ENCODE measurements at places on chromosomes 5 and 9.
A peak's percentile ranks its signal among the peaks of the same experiment; 100 is the strongest.

- no peak for DNase-seq
Observed at GRCh38 chr5:73131711-73132425, 11.5 kb downstream of the TMEM171 start.

DNA sequence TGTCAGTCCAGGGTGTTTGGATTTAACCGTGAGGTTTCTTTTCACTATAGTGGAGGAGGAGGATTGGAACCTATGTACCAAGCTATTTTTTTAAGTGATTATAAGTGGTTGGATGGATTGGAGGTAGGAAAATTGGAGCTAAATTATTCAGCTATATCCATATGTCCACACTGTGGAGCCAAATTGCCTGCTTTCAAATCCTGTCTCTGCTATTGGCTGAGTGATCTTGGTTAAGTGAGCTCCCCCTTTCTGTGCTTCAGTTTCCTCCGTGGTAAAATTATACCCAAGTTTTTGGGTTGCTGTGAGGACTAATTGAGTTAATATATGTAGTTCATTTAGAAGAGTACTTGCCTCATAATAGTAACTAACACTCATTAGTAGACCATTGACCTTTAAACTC lies 2.5 kb downstream of the CENPP start:
- peak; percentile 10 for DNase-seq

- DNase-seq: no peak
Observed at GRCh38 chr9:117992006-117992405, 287.8 kb downstream of the TLR4 start.

GRCh38 chr9:76257311-76257710 lies 136.9 kb downstream of the RFK start:
- no peak for DNase-seq

DNA sequence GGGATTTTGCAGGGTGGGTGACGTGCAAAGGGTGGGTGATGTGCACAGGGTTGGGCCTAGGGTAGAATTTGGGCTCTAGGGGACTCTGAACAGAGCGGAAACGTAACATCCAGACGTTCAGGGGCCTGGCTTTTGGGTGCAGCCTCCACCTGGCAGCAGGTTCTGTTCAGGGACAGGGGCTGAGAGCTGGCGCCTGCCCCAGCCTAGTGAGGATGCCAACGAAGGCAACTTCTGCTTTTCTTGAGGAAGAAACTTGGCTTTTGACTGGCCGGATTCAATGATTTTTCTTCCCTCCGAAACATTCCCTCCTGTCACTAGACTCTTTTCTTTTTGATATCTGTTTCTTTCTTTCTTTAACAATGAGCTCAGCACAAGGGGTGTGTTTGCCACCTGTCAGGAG lies 38.6 kb upstream of the SLC6A19 start:
- no peak for DNase-seq

GRCh38 chr9:136725612-136726011 lies 13.2 kb downstream of the DIPK1B start:
- DNase-seq: no peak

Data from large intestine (tissue), 12 donors.